Stimulated activated CD4-positive, alpha-beta T cell treated with anti-CD3 and anti-CD28 coated beads, TNF-alpha, amount 100 ng/mL, for 4 hours (primary cell): ENCODE measurements at places on chromosomes 7 and 10.

DNA sequence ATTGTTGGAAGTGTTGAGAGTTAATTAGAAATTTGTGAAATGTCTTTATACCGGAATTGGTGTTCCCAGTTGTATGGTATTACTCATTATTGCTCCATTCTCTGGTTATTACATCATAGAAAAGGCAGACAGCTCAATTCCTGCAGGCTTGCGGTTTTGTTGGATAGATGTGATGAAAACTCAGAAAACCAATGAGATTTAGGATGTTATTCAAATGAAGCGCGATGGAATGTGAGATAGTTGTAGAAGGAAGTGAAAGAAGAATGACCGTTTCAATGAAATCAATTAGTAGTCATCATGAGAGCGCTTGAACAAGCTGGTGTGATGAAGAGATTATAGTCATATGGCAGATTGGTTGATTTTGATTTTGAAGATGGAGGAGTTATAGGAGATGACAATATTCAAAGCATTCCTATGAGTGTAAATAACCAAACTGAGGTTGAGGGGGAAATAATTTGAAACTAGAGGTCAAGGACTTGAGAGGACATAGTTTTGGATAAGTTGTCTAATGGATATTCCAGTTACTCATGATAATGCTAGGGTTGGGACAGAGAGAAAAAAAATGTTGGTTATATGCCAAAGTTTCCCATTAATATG, 991.5 kb downstream of the NRG3 start:
- no peak for DNase-seq

DNA sequence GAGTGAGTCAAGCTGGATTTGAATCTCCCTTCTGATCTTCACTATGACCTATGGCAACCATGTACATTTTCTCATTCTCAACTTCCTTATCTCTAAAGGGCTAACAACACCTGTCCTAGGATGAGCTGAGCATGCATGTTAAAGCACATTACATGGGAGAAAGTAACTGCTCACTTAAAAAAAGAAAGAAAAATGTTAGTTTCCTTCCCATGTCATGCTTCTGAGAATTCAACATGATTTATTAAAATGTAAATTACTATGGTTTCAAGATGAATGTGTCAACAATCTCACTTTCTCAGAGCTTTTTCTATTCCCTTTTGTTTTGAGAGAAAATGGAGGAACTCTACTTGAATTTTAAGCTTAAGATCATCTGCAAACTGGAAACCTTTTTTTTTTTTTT, 295.3 kb downstream of the SKIDA1 start:
- no peak for DNase-seq

- DNase-seq, result no peak
These were observed 122.5 kb upstream of the PITRM1 start for GRCh38 chr10:3294919-3295581.

DNA sequence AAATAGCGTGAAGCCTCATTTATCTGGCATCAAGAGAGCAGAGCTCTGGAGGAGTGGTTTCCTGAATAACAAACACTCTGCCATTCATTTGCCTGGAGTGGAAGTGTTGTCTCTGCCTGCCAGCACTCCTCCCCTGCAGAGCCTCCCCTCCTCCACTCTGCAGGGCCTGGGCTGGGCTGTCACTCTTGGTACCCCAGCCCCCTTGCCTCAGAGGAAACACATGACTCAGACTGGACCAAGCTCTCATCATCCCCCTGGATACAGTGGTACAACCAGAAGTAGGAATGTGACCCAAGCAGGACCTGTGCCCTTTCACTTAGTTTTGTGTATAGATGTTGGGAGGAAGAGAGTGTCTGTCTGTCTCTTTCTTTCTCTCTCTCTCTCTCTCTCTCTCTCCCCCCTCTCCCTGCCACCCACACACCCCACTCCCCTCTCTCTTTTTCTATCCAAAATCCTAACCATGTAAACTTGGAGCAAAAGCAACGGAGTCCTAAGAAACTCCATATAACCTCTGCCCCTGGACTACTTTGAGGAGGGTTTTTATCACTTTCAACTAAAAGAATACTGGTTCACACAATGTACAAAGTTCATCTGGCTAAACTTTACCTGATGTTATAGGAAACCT, 43.9 kb downstream of the DOCK4 start:
- DNase-seq, result no peak

DNA sequence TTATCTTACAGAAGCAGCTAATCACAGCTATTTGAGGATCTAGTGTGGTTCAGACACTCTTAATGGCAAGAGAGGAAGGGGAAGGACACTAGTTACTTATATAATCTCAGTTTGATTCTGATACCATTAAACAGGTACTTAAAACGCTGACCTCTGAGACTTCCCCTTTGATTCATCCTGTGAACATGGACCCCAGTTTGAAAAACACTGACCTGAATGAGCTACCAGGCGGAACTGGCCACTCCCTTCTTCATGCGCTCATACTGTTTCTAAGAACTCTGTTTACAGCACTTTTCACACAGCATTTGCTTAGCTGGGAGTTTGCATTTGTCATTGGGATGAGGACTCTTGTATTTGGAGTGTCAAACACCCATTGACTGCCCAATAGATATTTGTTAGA, 45.7 kb downstream of the BEND7 start:
- no peak for DNase-seq

DNA sequence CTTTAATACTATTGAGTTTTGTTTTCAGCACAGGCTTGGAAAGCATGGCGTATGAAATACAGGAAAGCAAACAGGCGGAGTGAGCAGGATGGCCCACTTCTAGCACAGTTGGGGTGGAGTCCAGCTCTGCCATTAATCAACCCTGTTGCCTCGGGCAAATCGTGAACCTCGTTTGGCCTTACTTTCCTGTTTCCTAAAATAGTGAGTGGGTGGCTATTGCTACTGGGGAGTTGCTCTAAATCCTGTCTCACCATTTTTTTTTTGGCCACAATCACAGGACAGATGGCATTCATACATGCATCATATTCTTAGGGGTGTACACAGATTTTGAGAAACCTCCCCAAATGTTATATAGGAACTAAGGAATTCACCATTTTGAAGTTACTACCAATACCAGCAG, 157.8 kb downstream of the ANLN start:
- DNase-seq, result no peak

DNA sequence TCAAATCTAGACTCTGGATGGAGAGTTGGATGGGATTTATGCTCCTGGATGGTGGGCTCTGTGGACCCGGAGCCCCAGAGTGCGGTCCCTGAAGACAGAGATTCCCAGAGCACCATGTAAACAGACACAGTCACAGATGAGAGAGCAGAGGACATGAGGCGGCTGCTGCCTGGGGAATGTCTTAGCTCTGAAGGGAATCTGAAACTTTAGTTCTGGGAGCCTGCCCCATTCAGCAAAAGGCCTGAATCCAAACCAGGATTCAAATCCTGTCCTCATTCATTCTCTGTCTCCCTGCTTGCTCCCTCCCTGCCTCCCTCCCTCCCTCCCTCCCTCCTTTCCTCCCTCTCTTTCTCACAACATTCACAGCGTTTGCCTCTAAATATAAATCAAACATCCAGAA, 49.5 kb upstream of the CALD1 start:
- no peak for DNase-seq

- no peak for DNase-seq
These were observed 283 bp upstream of the TRDMT1 start for GRCh38 chr10:17201794-17202116.

- DNase-seq, result no peak
These were observed 31.5 kb upstream of the NPFFR1 start for GRCh38 chr10:70315276-70315675.

DNA sequence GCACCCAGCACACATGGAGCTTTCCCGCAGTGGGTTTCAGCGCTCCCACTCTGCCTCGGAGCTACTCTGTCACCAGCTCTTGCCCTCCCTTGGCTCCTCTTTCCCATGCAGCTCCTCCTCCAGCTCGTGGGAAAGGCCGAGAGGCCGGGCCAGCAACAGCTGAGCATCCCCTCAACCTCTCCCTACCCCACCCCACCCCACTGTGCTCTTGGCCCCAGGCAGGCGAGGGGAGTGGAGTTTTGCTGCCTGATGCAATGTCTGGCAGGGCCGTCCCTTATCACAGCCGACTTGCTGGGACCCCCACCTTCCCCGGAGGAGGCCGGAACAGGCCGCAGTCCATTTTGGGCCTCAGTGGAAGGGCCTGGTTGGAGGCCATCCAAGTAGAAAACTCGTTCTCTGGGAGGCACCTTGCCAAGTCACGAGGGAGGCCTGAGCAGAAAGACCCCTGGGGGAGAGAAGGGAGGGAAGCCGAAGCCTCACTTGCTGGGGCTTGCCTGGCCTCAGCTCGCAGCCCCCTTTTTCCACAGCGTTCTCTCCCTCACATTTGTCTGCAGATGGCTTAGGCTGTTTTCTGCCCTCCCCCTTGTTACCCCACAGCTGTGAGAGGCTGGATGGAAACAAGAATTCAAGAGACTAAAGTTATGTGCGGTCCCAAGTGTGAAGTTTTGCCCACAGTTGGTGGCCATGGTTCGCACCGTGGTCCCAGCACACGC, 35.3 kb downstream of the CHST3 start:
- no peak for DNase-seq

DNA sequence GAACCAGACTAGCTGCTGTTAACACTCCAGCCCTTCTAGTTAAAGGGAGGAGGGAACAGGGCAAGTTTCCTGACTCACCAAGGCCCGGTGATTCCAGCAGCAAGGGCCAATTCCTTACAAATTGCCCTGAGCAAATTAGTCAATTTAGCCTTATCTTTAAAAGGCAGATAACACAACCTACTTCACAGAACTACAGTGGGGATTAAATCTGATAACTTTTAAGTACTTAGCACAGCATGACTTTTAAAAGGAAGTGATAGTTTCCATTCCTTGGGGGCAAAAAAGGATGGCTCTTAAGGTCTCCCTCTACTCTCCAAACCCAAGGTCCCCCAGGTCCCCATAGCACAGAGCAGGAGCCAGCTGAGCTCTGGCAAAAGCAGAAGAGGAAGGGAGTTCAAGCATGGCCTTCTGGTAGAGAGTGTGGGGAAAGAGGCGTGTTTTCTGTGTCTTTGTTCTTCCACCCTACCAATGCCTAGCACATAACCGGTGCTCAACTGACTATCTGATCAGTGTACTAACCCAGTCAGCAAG, 4.0 kb downstream of the CDCA7L start:
- no peak for DNase-seq

- DNase-seq, result no peak
These were observed 59.6 kb upstream of the PITRM1 start for GRCh38 chr10:3231951-3232730.

DNA sequence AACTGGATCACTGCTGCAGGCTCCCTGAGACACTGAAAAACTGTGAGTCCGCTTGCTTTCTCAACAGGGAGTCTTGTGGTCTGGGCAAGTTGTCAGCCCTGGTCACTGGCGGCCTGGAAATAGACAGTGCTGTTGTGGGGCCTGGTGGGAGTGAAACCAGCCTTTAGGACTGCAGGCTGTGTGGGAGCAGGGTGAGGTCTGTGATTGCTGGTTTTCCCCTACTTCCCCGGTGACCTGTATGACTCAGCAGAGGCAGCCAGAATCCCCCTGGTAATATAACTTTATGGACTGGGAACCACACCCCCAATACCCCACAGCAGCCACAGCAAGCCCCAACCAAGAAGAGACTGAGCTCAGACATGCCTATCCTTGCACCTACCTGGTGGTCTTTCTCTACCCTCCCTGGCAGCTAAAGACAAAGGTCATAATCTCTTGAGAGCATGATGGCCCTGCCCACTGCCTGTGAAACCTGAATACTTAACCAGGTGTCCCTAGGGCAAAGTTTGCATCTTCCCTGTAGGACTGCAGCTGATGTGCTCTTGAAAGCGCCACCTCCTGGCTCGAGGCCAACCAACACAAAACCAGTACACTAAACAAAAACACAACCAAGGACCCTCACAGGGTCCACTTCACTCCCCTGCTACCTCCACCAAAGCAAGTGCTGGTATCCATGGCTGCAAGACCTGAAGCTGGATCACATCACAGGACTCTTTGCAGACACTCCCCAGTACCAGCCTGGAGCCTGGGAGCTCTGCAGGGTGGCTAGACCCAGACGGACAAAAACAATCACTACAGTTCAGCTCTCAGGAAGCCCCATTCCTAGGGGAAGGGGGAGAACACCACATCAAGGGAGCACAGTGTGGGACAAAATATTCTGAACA, 7.2 kb upstream of the ADAM22 start:
- DNase-seq, result no peak

DNA sequence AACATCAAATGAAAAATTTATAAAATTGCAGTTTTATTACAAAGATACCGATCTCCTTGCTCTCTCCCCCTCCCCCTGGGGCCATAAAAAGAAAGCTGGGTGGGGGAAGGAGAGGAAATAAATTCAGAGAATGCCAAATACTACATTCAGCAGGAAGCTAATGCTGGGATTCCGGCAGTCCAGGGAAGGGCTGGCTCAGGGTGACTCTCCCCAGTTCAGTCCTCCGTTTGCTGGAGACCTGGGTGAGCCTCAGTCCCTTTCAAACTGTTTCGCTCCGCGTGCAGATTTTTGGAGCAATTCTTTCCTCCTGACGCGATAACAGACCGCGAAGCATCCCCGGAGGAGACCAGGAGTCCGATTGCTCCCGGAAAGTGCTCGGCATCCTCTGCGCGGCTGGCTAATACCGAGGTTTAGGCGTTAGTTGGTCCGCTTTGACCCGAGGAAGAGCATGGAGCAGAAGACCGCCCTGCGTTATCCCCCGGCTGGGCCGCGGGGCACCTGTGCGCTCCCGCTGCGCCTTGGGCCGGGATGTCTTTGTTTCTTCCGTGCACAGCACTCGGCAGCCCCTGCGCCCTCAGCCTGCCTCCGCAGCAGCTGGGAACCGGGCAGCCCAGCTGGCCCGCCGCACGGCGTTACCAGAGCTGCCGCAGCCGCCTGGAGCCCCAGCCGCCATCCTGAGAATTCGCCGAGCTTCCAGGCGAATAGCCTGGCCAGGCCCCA, 3.9 kb upstream of the HOXA2 start:
- DNase-seq, result no peak

DNA sequence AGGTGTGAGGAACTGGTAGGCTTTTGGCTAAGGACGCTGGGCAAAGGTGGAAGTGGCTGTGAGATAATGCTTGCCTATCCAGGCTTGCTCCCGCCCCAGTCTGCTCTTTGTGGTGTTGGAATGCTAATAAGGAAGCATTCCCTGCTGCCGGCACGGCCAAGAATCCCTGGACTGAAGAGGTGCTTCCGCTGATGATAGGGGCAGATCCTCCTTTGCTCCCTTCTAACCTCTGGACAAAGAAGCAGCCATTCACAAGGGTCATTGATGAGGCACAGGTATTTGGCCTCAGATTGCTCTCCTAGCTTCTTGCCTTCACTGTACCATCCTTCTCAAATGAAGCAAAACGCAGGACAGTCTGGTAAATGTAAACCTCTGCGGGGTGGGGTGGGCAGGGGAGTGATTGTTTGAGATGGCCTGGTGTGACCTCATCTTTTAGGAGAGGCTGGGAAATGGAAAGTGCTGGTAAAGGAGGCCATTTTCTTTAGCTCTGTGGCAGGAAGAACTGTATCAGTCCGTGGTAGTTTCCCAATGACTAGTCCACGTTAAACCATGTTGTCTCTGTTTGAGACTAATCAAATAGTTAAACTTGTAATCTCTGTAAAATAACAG, 1.7 kb downstream of the PGAM1 start:
- DNase-seq, result no peak
